ENCODE measurements at places on chromosomes 6 and 20. TPM values are rescaled to one million over a fixed set of nuclear protein-coding genes. Genes with fewer than 3 reads are reported as not detected.

Gene CNR1
- total RNA-seq = 0.37 TPM

Gene SLC44A4
- total RNA-seq = 0.23 TPM

Gene FKBP1C
- total RNA-seq = 2.5 TPM

Gene PNRC1
- 137 TPM for total RNA-seq

Gene SLC2A10
- not detected for total RNA-seq

Gene EGFL8
- 11.2 TPM for total RNA-seq

Gene AVP
- not detected for total RNA-seq

Gene ULBP2
- 1.00 TPM for total RNA-seq

Gene CST5
- total RNA-seq = not detected

Gene TAGAP
- 56.1 TPM for total RNA-seq

Gene TMEM74B
- total RNA-seq = 0.60 TPM

Gene TRAPPC3L
- not detected for total RNA-seq

Gene WFDC2
- 1.2 TPM for total RNA-seq

Gene SNX21
- total RNA-seq = 2.4 TPM

Gene SPATS1
- total RNA-seq = not detected

Gene PTCHD4
- not detected for total RNA-seq

Gene KIFC1
- total RNA-seq = 96.3 TPM

Gene LGSN
- total RNA-seq = 0.32 TPM

Gene OPRL1
- 1.7 TPM for total RNA-seq

Gene SLC22A2
- not detected for total RNA-seq

Gene TDRD6
- total RNA-seq = not detected

Gene ADTRP
- total RNA-seq = 62.4 TPM

Gene SIRPG
- 55.4 TPM for total RNA-seq

Gene SEC23B
- 129 TPM for total RNA-seq

Gene SPTLC3
- 2.0 TPM for total RNA-seq

Gene TMC2
- total RNA-seq = not detected

Gene NDUFAF5
- total RNA-seq = 32.9 TPM

Gene CDH26
- total RNA-seq = 2.4 TPM

Gene GPR63
- 1.5 TPM for total RNA-seq

Gene LBP
- total RNA-seq = not detected

Gene NKX2-2
- not detected for total RNA-seq

Gene PDCD2
- total RNA-seq = 111 TPM

Gene TREM2
- total RNA-seq = not detected

Gene SLC17A3
- total RNA-seq = 1.7 TPM

All from activated T-cell treated with anti-CD3 and anti-CD28 coated beads, Interleukin-2, amount 50 U/mL, for 72 hours (primary cell).